ENCODE measurements at places on chromosomes 11 and 22.

DNA sequence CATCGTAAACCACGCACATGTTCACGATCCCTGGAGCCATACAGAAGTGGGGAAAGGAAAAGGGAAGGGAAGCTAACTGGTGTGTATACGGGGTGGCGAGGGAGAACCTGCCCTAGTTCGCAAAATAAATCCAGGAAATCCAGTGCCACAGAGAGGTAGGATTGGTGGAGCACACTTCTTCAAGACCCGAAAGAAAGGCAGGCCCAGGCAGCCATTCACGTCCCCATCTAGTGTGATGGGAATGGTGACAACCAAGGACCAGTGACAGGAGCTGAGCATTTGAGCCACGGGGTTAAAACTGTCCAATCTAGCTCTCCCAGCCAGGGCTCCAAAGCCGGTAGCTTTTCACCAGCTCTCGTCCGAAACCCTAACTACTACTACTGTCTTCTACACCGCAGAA is 53.7 kb downstream of the IGSF9B start:
- no peak for DNase-seq

- DNase-seq = no peak
These were observed 7.7 kb upstream of the DGAT2 start for GRCh38 chr11:75760710-75761493.

DNA sequence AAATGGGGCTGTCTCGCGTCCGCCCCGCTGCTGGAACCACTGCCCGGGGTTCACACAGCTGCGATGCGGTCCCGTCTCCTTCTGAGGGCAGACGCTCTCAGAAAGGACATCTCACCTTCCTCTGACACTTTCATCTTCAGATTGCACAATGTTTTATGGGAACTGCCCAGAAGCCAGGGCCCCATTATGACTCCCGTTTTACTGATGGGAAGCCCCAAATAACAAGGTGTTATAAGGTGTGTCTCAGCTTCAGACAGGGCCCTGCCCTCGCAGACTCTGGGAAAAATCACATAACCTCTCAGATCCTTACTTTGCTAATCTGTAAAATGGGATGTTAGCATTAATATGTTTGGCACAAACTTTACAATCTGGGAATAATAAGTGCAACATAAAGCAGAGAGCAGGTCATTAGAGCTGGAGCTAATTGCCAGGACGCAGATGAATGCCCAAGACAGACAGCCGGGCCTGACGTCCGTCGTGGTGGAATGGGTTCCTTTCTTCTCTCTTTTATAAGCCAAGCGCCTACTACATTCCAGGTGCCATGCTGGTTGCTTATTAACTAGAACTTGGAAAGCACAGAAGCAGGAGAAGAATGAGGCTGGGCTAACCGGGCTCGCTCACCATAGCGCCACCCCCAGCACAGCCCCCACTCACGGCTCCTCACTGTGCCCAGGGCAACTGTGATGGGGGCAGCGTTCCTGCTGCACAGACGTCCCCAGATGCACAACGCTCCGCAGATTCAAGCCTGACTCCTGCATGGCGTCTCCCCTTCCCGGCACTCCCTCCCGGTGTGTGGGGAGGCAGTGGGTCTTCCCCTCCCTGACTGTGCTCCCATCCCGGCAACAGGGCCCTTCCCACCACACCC is 43.8 kb downstream of the TRMU start:
- DNase-seq = no peak

- DNase-seq = no peak
These were observed 46.2 kb upstream of the YWHAH start for GRCh38 chr22:31897842-31898805.

DNA sequence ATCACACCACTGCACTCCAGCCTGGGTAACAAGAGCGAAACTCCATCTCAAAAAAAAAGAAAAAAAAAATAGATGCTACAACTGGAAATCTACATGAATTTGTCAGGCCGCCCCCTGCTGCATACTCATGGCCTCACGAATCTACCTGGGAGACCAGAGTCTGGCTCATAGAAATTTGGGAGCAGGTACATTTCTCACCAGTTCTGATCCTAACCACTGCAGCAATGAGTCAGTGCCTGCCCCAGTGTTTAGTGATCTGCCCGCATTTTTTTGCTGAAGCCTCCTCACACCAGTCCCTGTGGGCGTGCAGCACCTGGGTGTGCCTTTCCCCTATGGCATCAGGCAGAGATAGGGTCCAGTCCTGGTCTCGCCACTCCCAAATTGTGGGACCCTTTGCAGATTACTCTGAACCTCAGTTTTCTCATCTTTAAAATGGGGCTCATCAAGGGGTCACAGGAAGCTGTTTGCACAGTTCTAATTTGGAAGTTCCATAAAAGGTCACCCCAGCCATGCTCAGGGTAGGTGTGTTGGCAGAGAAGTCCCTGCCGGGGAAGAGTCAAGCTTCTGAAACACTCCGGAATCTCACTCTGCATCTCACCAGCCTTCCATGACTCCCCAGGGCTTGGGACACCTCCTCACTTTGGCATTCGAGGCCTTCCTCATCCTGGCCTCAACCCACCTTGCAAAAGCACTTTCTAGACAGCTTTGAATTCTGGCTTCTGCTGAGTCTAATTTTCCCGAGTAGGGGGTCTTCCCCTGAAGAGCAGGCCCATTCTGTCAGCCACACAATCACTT is 39.3 kb upstream of the LINC01488 start:
- DNase-seq = no peak

- peak; percentile 55 for DNase-seq
These were observed 25.8 kb downstream of the DDIAS start for GRCh38 chr11:82927264-82927880.
